Osteoblast (primary cell): ENCODE measurements at places on chromosomes 11 and 22. TPM values are rescaled to one million over a fixed set of nuclear protein-coding genes. Genes with fewer than 3 reads are reported as not detected.

Gene SCN4B
- under 0.01 and 0.36 TPM in 2 replicates for total RNA-seq

GRCh38 chr11:32549611-32550187 lies 33.9 kb upstream of the EIF3M start:
- H3K27me3 ChIP-seq: no peaks in the 10 kb centered on the region
- no peak for DNase-seq

GRCh38 chr11:19337779-19338178 lies 97.0 kb upstream of the E2F8 start:
- H3K27me3 ChIP-seq: peaks cover 50% of the 10 kb centered on the region
- DNase-seq: no peak
- H3K27ac ChIP-seq: no peak overlapping the region
- H3K4me3 ChIP-seq: no peak overlapping the region

Gene C11orf97
- not detected in 2 replicates for total RNA-seq

Gene APOL1
- 34.8 and 38.7 TPM in 2 replicates for total RNA-seq

Gene SPDYC
- not detected in 2 replicates for total RNA-seq

- no peak overlapping the region for H3K27ac ChIP-seq
- no peak overlapping the region for H3K4me3 ChIP-seq
- H3K4me1 ChIP-seq: peaks cover 7% of the 10 kb centered on the region
- DNase-seq: no peak
These were observed 14.0 kb downstream of the GRAMD1B start for GRCh38 chr11:123443851-123444623.

- H3K4me1 ChIP-seq: peaks cover 15% of the 10 kb centered on the region
- H3K36me3 ChIP-seq: peaks cover 6% of the 10 kb centered on the region
- no peak overlapping the region for H3K27ac ChIP-seq
- no peak overlapping the region for H3K4me3 ChIP-seq
These were observed 890 bp upstream of the ARFGAP3 start for GRCh38 chr22:42857845-42858481.

DNA sequence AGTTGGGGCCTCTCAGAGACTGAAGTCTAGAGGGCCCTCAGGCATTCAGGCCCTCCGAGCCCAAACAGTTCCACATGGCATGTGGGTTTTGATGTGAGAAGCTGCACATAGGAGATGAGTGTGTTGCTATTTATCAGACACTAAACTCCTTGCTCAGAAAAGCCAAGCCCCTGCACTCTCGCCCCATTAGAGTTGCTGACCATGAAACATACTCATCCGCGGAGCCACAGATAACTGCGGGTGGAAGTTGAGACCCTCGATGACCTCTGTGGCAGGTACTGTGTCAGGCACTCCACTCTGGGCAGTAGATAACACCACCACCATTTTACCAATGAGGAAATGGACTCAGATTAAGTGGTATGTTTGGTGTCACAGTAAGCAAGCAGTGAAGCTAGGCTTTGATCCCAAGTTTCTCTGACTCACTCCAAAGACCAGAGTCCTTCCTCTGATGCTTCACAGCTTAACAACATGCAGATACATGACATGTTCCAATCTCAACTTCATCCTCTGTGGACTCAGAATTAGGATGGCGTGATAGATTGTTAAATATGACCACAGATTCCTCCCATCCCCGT lies 202.1 kb downstream of the ADAMTS15 start:
- no peaks in the 10 kb centered on the region for H3K27me3 ChIP-seq
- H3K4me1 ChIP-seq: peaks cover 46% of the 10 kb centered on the region
- H3K4me3 ChIP-seq: no peak overlapping the region
- peak; percentile 57 for DNase-seq
- no peaks in the 10 kb centered on the region for H3K36me3 ChIP-seq

Gene OR10G8
- total RNA-seq: not detected in 2 replicates

GRCh38 chr11:1501421-1502167 lies 15.0 kb upstream of the MOB2 start:
- DNase-seq: no peak
- H3K36me3 ChIP-seq: no peaks in the 10 kb centered on the region
- no peaks in the 10 kb centered on the region for H3K27me3 ChIP-seq
- no peaks in the 10 kb centered on the region for H3K4me1 ChIP-seq
- H3K4me3 ChIP-seq: no peak overlapping the region

DNA sequence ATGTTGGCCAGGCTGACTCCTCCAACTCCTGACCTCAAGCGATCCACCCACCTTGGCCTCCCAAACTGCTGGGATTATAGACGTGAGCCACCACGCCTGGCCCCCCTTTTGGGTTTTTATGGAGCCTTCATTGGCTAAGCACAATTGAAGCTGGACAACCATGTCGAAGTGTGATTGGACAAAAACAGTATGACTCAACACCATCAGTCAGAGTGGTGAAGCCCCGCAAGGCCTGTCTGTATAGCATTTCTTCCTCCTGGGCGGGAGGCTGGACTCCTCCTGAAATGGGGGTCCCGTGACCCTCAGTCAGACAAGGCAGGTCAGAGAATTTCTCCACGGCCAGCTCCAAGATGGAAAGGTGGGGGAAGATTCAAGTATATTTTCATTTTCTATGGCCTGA lies 3.1 kb upstream of the PARVB start:
- no peaks in the 10 kb centered on the region for H3K36me3 ChIP-seq
- peak; percentile 91 for DNase-seq
- H3K27ac ChIP-seq: peak overlapping the region; percentile 89
- peaks cover 23% of the 10 kb centered on the region for H3K4me1 ChIP-seq

Gene CDKN1C
- total RNA-seq: 10.9 and 13.3 TPM in 2 replicates

Gene ADORA2A
- total RNA-seq: 0.72 and 1.2 TPM in 2 replicates

DNA sequence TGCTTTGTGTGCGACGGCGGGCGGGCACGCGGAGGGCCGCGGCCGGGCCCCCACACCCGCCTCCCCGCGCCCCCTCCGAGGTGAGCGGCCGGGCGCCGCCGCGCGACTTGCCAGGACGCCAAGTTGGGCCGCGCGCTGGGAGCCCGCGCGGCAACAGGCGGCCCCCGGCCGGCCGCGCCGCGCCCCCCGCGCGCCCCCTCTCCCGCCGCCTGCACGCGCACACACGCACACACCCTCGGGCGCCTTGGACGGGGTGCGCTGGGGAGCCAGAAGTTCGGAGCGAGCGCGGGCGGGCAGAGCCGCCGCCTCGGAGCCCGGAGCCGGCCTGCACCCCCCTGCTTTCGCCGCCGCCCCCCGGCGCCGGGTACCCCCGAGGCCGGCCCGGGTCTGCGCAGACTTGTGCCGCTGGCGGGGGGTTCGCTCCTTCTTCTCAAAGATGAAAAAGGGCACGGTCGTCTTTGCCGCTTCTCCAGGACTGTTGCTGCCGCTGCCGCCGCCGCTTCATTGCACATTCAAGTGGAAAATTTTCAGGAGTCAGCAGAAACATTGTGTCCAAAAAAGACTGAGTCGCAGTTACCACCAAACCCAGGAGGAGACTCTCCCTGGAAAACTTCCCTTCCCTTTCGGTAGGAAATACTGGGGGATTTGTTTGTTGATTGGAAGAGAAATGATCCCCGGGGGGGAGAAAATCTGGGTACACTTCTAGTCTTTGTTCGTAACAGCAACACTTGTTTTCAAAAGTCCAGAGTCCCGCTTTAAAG lies 895 bp downstream of the TEAD1 start:
- H3K4me1 ChIP-seq: peaks cover 36% of the 10 kb centered on the region
- H3K4me3 ChIP-seq: peak overlapping the region; percentile 85
- H3K27ac ChIP-seq: peak overlapping the region; percentile 90
- no peaks in the 10 kb centered on the region for H3K27me3 ChIP-seq

GRCh38 chr11:122363296-122363695 lies 247.3 kb upstream of the BLID start:
- no peak overlapping the region for H3K4me3 ChIP-seq
- H3K4me1 ChIP-seq: no peaks in the 10 kb centered on the region
